ENCODE measurements at places on chromosomes 5 and 9. TPM values are rescaled to one million over a fixed set of nuclear protein-coding genes. Genes with fewer than 3 reads are reported as not detected.

Gene GCNT4
- total RNA-seq = 5.1 TPM

Gene BARHL1
- not detected for total RNA-seq

- no peaks in the 10 kb centered on the region for H3K36me3 ChIP-seq
- no peak overlapping the region for H3K4me3 ChIP-seq
- no peaks in the 10 kb centered on the region for H3K4me1 ChIP-seq
- H3K27me3 ChIP-seq = no peaks in the 10 kb centered on the region
Measured at GRCh38 chr5:26060212-26060611, 978.2 kb downstream of the CDH9 start.

DNA sequence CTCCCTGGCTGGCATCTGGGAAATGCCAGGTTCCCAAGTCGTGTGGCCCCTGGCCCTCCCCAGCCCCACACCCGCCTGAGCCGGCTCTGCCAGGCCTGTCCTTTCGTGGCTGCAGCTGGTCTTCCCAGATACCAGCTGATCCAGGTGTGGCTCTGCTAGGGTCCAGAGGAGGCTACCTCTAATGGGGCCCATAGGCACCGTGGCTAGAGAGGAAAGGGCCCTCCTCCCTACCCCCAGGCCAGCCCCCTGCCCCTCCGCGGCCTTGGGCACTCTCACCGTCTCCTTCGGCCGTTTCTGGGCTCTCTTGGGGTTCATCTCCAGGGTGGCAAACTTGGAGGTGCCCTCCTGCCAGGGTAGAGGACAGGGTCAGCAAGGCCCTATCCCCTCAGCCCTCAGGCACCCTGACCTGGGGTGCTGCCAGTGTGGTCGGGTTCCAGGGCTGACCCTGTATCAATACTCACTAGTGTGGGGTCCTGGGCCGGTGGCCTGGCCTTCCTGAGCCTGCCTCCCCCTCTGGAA lies 17.0 kb downstream of the RALGDS start:
- peaks cover 20% of the 10 kb centered on the region for H3K36me3 ChIP-seq
- DNase-seq = no peak
- H3K27me3 ChIP-seq = no peaks in the 10 kb centered on the region

- peaks cover 90% of the 10 kb centered on the region for H3K36me3 ChIP-seq
- DNase-seq = no peak
- H3K27me3 ChIP-seq = no peaks in the 10 kb centered on the region
- no peak overlapping the region for H3K4me3 ChIP-seq
- no peak overlapping the region for H3K27ac ChIP-seq
Measured at GRCh38 chr5:87400305-87400899, 12.3 kb downstream of the CCNH start.

GRCh38 chr5:157327771-157328170 lies 61.8 kb downstream of the CYFIP2 start:
- DNase-seq = no peak
- no peak overlapping the region for H3K4me3 ChIP-seq
- H3K4me1 ChIP-seq = no peaks in the 10 kb centered on the region
- no peaks in the 10 kb centered on the region for H3K36me3 ChIP-seq
- no peaks in the 10 kb centered on the region for H3K27me3 ChIP-seq
- H3K27ac ChIP-seq = no peak overlapping the region

GRCh38 chr9:123680352-123680751 lies 249.6 kb downstream of the DENND1A start:
- H3K4me3 ChIP-seq = no peak overlapping the region
- no peak overlapping the region for H3K27ac ChIP-seq
- no peak for DNase-seq
- no peaks in the 10 kb centered on the region for H3K36me3 ChIP-seq

- peak overlapping the region; percentile 95 for H3K27ac ChIP-seq
- H3K27me3 ChIP-seq = no peaks in the 10 kb centered on the region
- H3K4me1 ChIP-seq = peaks cover 32% of the 10 kb centered on the region
- H3K4me3 ChIP-seq = peak overlapping the region; percentile 98
- DNase-seq = peak; percentile 89
Measured at GRCh38 chr9:109012009-109012875, 1.1 kb downstream of the CTNNAL1 start.

DNA sequence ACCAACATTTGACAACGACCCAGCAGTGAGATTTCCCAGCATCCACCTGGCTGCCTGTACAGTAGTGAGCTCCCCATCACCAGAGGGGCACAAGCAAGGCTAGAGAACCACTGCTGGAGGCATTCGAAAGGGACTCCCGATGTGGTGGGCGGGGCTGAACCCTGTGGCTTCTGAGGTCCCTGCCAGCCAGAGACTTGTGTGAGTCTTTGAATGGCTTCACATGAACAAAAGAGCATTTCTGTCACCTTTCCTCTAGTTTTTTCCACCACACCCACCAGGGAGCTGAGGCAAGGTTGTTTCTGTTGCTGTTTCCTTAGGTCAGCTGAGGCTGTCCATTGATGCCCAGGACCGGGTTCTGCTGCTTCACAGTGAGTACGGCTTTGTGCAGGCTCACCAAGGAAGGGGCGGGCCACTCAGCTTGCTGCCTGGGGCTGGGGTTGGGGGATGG lies 15.7 kb downstream of the RGS3 start:
- no peaks in the 10 kb centered on the region for H3K27me3 ChIP-seq
- no peak for DNase-seq
- no peaks in the 10 kb centered on the region for H3K36me3 ChIP-seq
- no peak overlapping the region for H3K27ac ChIP-seq
- no peak overlapping the region for H3K4me3 ChIP-seq
- peaks cover 15% of the 10 kb centered on the region for H3K4me1 ChIP-seq
